ENCODE measurements at places on chromosomes 11 and 22.

DNA sequence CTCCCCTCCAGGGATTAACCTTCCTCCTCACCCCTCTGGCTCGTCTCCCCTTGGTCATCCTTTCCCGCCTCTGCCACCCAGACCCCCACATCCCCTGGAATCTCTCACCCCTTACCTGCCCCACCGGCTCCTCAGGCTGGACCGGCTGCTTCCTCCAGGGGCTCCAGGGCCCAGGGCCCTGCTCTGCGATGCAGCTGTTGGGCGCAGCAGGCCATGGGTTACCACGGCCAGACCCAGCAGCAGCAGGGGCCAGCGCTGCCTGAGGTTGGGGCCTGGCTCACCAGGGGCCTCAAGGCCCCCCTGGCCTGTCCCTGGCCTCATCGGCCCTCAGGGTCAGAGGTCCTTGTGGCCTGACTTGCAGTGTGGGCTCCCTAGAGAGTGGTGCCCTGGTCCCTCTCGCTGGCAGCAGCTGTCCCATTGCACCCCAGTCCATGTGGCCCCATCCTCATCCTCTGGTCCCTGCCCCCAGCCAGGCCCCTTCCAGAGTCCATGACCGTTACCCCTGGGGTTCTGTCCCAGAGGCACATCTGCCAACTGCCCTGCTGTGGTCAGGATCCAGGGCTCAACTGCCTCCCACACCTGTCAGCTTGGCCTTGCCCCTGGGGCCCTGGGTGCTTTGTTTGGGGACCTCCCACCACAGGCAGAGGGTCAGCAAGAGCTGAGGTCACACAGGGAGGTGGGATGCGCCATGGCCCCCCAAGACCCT lies at the start of gene IGLL1:
Gene IGLL1, minus strand, starts transcription at position 421 of the 706 bp plus-strand sequence. Its CDS starts 100 bp downstream, at position 321.
- no peak within 1 kb of the TSS for H3K27ac ChIP-seq
- no peaks in the 10 kb centered on the region for H3K4me1 ChIP-seq
- H3K4me3 ChIP-seq: no peak within 1 kb of the TSS
- DNase-seq: no peak
- H3K27me3 ChIP-seq: no peaks in the 10 kb centered on the region

DNA sequence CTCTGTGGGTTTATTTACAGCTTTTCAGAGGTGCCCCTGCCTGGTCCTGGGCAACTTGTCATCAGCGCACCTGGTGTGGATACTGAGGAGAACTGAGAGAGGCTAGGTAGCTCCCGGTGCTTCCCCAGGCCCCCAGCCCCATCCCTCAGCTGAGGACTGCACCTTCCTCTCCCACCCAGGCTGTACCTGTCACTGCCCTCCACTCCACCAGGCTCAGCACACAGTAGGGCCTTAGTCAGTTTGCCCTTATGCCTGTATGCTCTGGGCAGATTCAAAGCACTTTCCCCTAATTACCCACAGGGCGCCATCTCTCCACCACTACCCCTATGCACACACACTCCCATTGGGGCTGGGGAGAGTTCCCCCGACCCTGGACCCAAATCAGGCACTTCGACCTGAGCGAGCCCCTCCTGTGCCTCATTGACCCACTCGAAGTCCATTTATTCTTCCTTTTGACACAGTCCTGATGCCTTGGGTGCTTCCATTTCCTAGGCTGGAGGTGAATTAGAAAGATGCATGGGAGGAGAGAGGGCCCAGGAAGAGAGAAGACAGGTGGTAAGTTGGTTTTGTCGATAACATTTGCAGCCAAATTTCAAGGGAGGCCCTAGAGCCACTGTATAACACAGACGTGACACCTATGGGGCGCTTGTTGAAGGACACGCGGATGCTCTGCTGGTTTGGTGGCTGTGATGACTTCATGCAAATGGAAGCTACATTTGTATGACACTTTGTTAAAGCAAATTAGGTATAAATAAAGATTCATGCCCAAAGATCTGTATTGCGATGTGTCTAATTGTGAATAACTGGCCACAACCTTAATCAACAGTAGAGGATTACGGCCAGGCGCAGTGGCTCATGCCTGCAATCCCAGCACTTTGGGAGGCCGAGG lies 13.8 kb upstream of the PICK1 start:
- H3K4me1 ChIP-seq: no peaks in the 10 kb centered on the region
- H3K36me3 ChIP-seq: no peaks in the 10 kb centered on the region
- no peak for DNase-seq

DNA sequence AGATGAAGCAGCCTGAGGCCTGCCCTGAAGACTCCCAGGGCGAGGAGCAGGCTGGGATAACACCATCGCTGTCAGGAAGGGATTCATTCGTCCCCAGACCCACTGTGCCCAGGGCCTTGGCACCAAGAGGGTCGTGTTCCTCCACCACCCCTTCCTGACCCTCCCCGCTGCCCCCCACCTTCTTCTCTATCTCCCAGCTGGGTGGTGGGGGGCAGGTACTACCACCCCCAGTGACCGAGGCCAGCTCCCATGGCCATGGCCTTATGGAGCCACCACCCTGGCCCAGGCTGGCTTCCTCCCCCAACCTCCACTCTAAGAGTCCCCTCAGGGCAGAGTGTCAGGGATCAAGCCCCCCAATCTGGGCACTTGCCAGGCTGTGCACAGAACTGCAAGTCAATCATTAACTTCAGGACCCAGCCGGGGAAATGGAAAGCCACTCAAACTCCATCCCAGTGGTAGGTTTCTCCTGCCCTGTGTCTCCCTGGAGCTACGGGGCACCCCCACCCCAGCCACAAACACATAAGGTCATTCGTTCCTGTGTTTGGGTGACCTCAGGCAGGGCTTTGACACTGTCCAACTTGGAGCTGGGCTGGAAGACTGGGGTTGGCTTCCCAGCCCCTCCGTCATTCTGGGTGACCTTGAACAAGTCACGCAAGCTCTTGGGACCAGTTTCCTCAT lies 33.3 kb upstream of the WNT11 start:
- H3K27me3 ChIP-seq: no peaks in the 10 kb centered on the region
- no peaks in the 10 kb centered on the region for H3K4me1 ChIP-seq
- H3K4me3 ChIP-seq: no peak overlapping the region
- H3K36me3 ChIP-seq: no peaks in the 10 kb centered on the region

DNA sequence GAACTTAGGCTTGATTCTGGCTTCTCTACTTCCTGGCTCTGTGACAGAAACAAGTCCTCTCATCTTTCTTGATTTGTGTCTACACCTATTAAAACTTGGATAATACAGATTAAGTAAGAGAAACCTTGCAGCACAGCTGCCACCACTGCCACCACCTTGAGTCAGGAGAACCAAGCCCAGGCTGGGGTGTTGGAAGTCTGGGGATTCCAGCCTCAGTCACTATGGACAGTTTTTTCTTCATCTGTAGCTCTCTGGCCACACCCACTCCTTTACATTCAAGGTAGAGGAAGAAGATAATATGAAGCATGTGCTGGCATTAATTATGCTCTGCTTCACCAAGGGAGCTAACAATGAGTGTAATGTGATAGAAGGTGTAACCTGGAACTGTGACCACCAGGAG lies 75.7 kb downstream of the RELT start:
- no peaks in the 10 kb centered on the region for H3K36me3 ChIP-seq
- no peak overlapping the region for H3K27ac ChIP-seq
- no peaks in the 10 kb centered on the region for H3K27me3 ChIP-seq
- DNase-seq: no peak
- H3K4me3 ChIP-seq: no peak overlapping the region

GRCh38 chr11:96287822-96288439 lies 55.1 kb downstream of the MAML2 start:
- no peak for DNase-seq
- H3K27me3 ChIP-seq: no peaks in the 10 kb centered on the region
- H3K36me3 ChIP-seq: no peaks in the 10 kb centered on the region
- H3K4me3 ChIP-seq: no peak overlapping the region
- H3K4me1 ChIP-seq: no peaks in the 10 kb centered on the region
- no peak overlapping the region for H3K27ac ChIP-seq

- no peak overlapping the region for H3K27ac ChIP-seq
- DNase-seq: no peak
- no peaks in the 10 kb centered on the region for H3K36me3 ChIP-seq
- no peak overlapping the region for H3K4me3 ChIP-seq
- H3K4me1 ChIP-seq: peaks cover 12% of the 10 kb centered on the region
Observed at GRCh38 chr11:129267716-129268115, 75.6 kb upstream of the ARHGAP32 start.

DNA sequence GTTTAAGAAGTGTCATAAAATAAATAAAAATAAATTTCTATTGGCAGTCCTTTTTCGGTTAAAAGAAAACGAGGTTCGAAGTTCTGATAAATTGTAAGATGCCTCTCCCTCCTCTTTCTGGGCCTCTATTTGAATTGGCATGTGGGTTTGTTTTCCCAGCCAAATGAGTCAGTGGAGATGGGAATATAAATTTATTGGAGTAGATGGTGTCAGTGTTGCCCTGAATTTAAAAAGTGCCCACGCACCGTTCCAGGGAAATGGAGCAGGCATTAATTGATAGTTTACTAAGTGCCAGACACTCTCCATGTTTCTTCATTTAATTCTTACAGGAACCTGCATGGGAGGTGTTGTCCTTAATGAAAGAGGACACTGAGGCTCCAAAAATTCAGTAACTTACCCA lies 119.2 kb downstream of the FEZ1 start:
- no peak for DNase-seq
- no peak overlapping the region for H3K4me3 ChIP-seq
- no peaks in the 10 kb centered on the region for H3K4me1 ChIP-seq

- no peaks in the 10 kb centered on the region for H3K4me1 ChIP-seq
- H3K27ac ChIP-seq: no peak overlapping the region
- no peak overlapping the region for H3K4me3 ChIP-seq
- no peaks in the 10 kb centered on the region for H3K27me3 ChIP-seq
- no peaks in the 10 kb centered on the region for H3K36me3 ChIP-seq
Observed at GRCh38 chr11:62324731-62325556, 12.3 kb upstream of the ASRGL1 start.

DNA sequence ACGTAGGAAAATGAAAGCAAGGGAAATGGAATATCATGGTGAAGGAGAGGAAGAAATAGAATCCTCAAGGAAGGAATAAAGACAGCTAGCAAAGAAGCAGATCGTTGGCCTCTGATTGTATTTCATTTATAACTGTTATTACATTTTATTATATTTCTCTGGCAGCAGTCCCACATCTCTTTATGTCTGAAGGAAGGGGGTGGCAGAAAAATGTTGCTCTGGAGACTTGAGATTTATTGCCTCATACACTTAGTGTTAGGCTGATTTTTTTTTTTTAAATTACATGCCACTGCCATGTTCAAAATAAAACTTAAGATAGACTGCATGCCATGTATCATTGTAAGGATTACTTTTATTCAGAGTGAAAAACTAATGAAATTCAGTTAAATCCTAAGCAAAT lies 971.7 kb upstream of the CHORDC1 start:
- H3K27me3 ChIP-seq: no peaks in the 10 kb centered on the region
- no peaks in the 10 kb centered on the region for H3K4me1 ChIP-seq
- DNase-seq: no peak
- H3K4me3 ChIP-seq: no peak overlapping the region
- H3K36me3 ChIP-seq: no peaks in the 10 kb centered on the region
- H3K27ac ChIP-seq: no peak overlapping the region

GRCh38 chr11:132238331-132238866 lies 868.0 kb downstream of the NTM start:
- no peak overlapping the region for H3K27ac ChIP-seq
- no peaks in the 10 kb centered on the region for H3K4me1 ChIP-seq

DNA sequence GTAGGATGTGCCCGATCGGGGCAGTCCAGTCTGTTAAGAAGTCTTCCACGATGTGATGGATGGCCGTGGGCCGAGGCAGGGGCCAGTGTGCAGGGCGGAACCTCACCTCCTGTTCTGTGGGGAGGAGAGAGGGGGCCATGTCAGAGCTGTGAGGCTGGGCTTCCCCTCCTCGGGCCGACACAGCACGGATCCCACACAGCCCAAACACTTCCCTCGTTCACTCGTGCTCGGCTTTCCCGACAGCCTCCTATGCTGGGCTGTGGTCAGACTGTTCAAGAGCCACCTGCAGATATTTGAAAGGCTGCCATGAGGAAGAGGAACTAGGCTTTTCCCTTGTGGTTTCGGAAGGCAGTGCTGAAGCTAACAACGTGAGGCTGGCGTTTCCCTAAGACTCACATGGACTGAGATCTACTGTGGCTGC lies 12.3 kb upstream of the TXN2 start:
- H3K36me3 ChIP-seq: peaks cover 10% of the 10 kb centered on the region
- no peak overlapping the region for H3K4me3 ChIP-seq
- no peaks in the 10 kb centered on the region for H3K27me3 ChIP-seq

GRCh38 chr22:46484156-46484860 lies 53.1 kb downstream of the CELSR1 start:
- no peaks in the 10 kb centered on the region for H3K36me3 ChIP-seq
- no peaks in the 10 kb centered on the region for H3K27me3 ChIP-seq
- H3K27ac ChIP-seq: no peak overlapping the region
- no peaks in the 10 kb centered on the region for H3K4me1 ChIP-seq

- H3K36me3 ChIP-seq: no peaks in the 10 kb centered on the region
- DNase-seq: no peak
- no peaks in the 10 kb centered on the region for H3K4me1 ChIP-seq
- no peak overlapping the region for H3K27ac ChIP-seq
Observed at GRCh38 chr11:43558146-43558545, 122.4 kb upstream of the HSD17B12 start.

- peak; percentile 49 for DNase-seq
- peak overlapping the region; percentile 75 for H3K27ac ChIP-seq
- H3K36me3 ChIP-seq: no peaks in the 10 kb centered on the region
- H3K27me3 ChIP-seq: no peaks in the 10 kb centered on the region
- H3K4me1 ChIP-seq: no peaks in the 10 kb centered on the region
Observed at GRCh38 chr11:16605389-16605893, 133.0 kb upstream of the C11orf58 start.

GRCh38 chr11:120185706-120186455 lies 25.0 kb upstream of the OAF start:
- peaks cover 66% of the 10 kb centered on the region for H3K4me1 ChIP-seq
- DNase-seq: no peak
- no peaks in the 10 kb centered on the region for H3K36me3 ChIP-seq
- no peaks in the 10 kb centered on the region for H3K27me3 ChIP-seq
- peak overlapping the region; percentile 79 for H3K27ac ChIP-seq
- no peak overlapping the region for H3K4me3 ChIP-seq

- H3K27ac ChIP-seq: no peak overlapping the region
- no peak overlapping the region for H3K4me3 ChIP-seq
- H3K36me3 ChIP-seq: peaks cover 2% of the 10 kb centered on the region
- DNase-seq: no peak
Observed at GRCh38 chr11:77113382-77114088, 10.9 kb downstream of the OMP start.

DNA sequence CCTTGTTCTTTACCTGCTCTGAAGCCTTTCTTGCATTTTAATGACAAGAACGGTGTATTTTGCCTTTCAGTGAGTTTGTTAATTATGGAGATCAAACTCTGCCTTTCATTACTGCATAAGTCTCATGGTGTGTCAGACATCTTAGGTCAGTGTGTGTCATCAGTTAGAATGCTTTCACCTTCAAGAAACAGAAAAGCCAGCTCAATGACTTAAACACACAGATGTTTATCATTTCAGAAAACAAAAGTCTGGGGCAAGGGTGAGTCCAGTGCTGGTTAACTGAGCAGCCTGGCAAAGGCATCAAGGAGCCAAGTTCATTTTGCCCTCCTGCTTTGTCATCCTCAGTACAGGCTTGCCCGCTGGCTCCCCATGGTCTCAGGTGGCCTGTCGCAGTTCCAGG lies 54.5 kb downstream of the PACS1 start:
- no peak overlapping the region for H3K27ac ChIP-seq
- no peak for DNase-seq
- H3K27me3 ChIP-seq: no peaks in the 10 kb centered on the region
- H3K4me3 ChIP-seq: no peak overlapping the region
- H3K36me3 ChIP-seq: no peaks in the 10 kb centered on the region

GRCh38 chr22:28014211-28015045 lies 95.4 kb upstream of the PITPNB start:
- DNase-seq: peak; percentile 54
- H3K4me3 ChIP-seq: no peak overlapping the region
- no peaks in the 10 kb centered on the region for H3K27me3 ChIP-seq
- no peak overlapping the region for H3K27ac ChIP-seq
- no peaks in the 10 kb centered on the region for H3K4me1 ChIP-seq

GRCh38 chr22:33300165-33300564 lies 242.0 kb upstream of the SYN3 start:
- no peaks in the 10 kb centered on the region for H3K36me3 ChIP-seq
- H3K27me3 ChIP-seq: no peaks in the 10 kb centered on the region
- no peak overlapping the region for H3K27ac ChIP-seq
- no peaks in the 10 kb centered on the region for H3K4me1 ChIP-seq
